ENCODE measurements at places on chromosomes 6 and 20.

- DNase-seq = no peak
Observed at GRCh38 chr6:135581211-135581610, 83.7 kb upstream of the AHI1 start.

DNA sequence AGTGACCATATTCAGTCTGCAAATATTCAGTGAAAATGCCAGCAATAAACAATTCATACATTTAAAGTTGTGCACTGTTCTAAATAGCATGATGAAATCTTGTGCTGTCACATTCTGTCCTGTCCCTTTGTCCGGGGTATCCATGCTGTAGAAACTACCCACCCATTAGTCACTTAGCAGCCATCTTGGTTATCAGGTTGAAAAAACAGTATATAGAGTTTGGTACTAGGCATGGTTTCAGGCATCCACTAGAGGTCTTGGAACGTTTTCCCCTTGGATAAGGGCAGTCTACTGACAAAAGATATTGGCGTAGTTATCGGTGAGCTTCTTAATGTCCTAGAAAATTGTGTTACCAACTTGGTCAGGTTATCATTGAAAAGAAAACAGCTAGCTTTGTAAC, 12.3 kb upstream of the MAP3K7 start:
- no peak for DNase-seq

DNA sequence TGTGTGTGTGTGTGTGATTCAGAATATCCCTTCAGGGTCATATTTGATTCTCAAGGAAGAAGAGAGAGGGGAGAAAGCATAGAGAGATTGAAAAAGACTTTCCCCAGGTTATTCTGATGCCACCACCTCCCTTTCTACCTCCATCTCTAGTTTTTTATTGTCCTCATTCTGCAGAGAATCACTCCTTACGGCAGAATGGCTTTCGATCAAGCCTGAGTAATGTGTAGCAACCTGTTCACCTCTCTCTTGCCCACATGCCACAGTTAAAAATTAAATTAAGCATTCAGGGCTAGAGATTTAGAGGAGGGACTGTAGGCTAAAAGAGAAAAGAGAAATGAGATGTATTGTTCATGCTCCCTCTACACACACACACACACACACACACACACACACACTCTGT, 18.1 kb downstream of the KLHL32 start:
- DNase-seq = no peak

GRCh38 chr6:38806271-38806670, 91.2 kb downstream of the DNAH8 start:
- DNase-seq = no peak

GRCh38 chr6:99344289-99344688, 5.2 kb downstream of the FAXC start:
- DNase-seq = peak; percentile 65

DNA sequence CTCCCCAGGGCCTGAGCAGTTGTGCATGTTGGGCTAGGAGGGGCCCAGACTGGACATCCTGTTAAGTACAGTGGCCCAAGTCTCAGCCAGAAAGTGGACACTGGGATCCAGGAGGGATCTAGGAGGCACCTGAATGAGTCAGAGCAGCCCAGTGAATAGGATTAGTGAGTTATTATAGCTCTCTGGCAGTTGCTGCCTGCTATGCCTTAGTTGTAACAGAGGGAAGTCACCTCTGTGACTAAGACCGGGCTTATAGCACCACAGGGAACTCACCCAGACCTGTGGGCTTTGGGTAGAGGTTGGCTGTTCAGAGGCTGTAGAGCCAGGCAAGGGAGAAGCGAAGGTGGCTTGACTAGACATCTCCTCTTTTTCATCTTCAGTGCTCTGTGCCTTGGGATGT, 39.0 kb upstream of the AAR2 start:
- no peak for DNase-seq

GRCh38 chr6:24313251-24314141, 44.4 kb downstream of the DCDC2 start:
- DNase-seq = peak; percentile 80

GRCh38 chr6:5626727-5627426, 365.6 kb downstream of the FARS2 start:
- DNase-seq = no peak

GRCh38 chr6:37548067-37548674, 48.5 kb upstream of the CCDC167 start:
- no peak for DNase-seq

GRCh38 chr6:42030585-42031506, 19.5 kb upstream of the TAF8 start:
- DNase-seq = peak; percentile 55

DNA sequence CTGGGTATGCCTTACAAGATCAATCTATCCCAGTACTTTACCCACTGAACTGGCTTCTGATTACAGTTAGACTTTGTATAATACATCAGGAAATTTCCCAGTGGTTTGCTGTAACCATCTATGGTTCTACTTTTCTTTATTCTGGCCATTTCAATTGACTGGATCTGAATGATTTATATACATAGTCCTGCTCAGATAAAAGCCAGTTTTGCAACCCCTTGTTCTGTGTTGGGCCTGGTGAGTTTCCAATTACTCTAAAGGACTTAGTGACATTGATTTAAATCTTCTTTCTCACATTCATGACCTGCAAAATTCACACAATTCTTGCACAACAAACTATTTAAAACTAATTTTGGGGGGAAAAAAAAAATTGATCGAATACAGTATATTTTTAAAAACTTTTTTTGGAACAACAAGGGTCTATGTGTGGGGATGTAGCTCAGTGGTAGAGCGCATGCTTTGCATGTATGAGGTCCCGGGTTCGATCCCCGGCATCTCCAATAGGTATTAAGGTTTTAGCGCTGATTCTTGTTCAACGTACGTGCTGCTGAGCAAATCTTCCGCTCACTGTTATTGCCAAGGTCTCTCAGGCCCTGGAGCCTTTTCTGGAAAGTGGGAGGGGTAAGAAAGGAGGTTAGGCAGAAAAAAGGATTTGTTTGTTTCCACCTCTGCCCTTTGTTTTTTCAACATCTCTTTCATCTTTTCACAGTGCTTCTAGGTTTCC, 117.5 kb downstream of the GPX5 start:
- peak; percentile 92 for DNase-seq

DNA sequence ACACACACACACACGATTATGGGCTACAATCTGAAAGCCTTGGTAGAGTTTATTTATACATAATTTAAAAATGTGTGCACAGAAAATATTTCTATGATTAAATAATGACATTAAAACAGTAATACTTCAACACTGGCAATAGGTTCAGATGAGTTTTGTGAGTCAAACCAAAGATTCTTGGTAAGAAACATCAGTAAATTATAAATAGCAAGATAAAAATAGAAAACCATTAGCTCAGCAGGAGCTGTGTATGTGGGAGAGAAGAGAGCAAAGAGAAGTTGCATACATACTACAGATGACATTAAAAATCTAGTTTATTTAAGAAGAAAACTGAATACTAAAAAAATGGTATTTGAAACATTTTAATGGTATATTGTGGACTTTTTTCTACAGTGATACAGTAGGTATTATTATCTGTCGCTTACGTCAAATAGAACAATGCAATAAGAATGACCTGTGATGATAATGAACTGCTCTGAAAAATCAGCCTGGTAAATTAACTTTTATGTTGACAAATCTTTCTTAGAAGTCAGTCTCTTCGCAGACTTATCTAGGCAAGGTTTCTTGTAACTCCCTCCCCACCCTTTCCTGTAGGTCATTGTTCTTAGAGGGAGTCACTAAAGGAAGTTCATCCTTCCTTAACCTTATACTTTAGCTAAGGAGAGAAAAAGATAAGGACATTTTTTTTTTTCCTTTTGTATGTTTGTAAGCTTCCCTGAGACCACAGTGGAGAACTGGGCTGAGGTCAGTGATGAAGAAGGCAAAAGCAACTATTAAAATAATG, 149.3 kb downstream of the GJA1 start:
- no peak for DNase-seq

All from iris pigment epithelial cell (primary cell).